ENCODE measurements at places on chromosomes 7 and 10. TPM values are rescaled to one million over a fixed set of nuclear protein-coding genes. Genes with fewer than 3 reads are reported as not detected.

DNA sequence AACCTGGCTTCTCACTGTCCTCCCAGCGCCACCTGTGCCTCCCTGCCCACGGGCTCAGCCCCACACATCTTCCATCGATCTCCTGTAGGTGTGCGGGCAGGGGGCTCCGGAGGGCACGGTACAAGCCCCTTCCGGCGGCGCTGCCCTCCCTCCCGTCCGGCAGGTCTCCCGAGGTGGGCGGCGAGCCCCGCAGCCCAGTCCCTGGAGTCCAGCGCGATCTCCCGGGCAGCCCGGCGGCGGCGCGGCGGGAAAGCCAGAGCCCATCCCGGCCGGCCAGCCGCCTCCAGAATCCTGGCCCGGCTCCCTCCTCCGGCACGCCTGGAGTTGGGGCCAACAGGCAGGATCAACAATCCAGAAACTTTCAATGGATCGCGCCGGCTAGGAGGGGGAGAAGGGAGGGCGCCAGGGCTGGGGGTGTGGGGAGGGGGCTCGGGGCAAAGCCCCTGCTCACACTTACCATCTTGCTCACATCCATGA lies 100.1 kb downstream of the HIP1 start:
- peak; percentile 47 for DNase-seq

GRCh38 chr10:51629934-51630639 lies 69.3 kb downstream of the CSTF2T start:
- DNase-seq: no peak

GRCh38 chr7:34507191-34507590 lies 150.8 kb upstream of the NPSR1 start:
- DNase-seq: no peak

GRCh38 chr7:45191396-45191795 lies 33.8 kb downstream of the RAMP3 start:
- peak; percentile 17 for DNase-seq

DNA sequence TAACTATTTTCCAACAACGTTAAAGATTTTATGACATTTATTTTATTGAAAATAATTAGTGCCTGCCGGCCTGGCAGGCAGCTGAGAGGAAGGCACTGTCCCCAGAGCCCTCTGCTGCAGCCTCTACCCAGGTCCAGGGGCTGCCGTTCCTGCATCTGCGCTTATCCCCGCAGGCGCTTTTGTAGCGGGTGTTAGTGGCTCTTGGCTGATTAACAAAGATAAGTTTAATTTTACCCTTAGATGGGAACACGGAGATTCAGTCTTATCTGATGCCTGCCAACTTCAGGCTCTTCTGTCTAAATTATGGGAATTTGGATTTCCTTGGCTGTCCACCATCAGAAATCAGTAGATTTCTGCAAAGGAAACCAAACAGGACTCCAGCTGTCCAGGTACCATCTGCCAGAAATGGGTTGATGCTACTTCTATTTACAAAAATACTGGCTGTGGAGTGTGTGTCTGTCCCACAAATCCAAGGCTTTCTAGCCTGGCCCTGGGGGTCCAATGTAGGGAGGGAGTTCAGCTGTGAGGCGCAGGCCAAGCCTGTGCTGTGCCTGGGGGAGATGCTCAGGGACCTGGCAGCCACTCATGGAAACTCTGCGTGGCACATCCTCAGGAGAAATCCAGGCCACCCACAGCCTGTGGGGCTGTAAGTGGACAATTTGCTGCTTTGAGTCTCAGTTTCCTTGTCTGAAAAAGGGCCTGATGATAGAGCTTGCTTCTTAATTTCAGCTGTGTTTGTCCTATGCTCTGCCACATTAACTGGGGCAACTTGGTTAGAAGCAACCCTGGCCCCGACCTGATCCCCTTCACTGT lies 62.0 kb upstream of the IGFBP3 start:
- DNase-seq: no peak

GRCh38 chr10:93652857-93653256 lies 40.5 kb downstream of the PDE6C start:
- DNase-seq: no peak

DNA sequence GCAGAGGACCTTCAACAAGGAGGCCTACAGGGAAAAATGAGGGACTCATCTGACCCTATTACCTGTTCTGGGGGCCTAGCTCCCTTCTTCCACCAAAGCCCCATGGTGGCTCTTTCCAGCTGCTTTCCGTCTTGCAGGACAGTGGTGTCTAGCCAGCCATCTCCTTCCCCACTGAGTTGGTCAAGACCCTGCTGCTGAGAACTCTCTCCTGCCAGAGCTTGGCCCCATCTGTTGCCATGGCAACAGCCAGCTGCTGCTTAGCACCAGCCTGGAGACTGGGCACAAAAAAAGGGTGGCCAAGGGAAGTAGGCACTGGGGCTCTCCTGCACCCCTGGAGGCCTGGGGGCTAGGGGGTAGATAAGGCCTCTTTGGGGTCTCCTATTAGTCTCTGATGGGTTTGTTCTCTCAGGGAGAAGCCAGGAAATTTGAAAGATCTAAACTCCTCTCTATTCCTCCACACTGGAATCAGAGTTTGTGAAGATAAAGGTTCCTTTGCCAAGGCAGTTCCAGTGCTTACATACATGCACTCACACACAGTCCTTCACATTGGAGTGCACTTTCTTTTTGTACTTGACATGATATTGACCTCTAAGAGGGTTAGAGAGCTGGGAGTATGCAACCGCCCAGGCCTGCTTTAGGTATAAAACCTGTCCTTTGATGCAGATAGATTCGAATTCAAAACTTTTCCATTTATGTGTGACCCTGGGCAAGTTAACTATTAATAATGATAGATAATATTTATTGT lies 15.8 kb downstream of the TSPAN33 start:
- DNase-seq: no peak

DNA sequence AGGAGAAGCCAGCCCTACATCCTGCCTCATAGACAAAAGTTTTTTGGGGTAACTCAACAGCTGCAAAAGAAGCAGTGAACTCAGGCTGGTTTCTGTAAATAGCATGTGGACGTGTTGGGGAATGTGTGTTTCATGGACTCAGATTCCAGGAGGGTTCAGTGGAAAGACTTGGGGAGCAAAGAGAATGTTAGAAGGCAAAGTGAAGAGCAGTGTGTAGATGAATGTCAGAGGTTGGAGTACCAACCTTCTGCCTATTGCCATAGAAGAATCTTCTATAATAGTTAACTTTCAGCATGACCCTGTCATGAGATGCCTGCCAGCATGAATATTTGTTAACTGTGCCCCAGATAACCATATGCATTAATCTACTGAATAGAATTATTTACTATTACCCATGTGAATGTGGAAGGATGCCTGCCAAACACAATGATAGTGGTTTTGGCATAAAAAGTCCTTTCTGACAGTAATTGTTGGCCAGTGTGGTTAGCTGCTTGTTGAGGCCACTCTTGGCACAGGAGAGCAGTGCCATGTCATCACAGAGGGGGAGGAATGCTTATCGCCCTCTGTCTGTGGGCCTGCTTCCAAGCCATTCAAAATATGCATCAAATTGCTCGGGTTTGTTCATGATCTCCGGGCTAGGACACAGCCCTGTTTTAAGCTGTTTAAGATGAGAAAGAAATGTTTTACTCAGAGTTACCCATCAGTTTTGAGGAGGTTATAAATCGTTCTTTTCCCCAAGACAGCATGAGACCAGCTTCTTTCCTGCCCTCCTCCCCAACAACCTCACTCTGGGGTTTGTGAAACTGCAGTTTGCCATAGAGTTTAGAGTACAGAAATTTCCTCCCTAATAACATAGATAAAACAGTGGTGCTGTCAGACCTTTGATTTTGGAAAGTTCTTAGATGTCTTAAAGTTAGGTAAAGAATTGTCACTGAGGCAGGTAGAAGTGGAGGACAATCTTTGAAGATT lies 165.3 kb downstream of the WNT2 start:
- peak; percentile 95 for DNase-seq

- no peak for DNase-seq
These were observed 48.0 kb downstream of the MALRD1 start for GRCh38 chr10:19096501-19097073.

DNA sequence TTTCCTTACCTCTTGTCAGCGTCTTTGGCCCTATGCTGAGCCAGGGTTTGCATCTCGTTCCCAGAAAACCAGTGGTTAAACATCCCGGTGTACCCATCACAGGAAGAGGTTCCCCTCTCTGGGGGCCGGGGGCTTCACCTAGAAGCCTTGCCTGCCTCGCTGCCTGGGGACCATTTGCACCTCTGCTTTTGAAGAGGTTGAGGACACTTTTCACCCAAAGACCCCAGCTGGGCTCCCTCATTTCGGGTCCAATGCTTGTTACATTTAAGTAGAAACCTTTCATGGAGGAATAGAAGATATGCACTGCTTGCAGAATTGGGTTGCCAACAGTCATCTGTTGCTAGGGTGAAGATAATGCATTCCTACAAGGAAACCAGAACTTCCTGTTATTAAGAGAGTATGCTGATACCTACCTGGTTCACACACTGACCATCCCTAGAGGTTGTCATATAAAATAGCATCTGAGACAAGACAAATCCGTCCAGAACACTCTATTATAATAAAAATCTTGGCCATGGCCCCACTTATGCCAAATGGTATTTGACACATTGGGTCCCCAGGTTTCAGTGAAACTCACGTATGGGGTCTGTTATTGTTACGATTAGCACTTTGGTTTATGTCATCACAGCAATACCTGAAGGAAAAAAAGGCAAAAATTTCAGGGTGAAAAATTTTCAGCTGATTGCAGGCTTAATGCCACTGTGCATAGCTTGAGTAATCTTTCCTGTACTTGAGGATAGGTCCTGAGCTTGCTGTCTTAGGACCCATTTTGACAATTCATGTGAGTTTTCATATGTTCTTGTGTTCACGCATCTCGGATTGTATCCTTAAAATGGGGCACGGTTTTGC lies 917 bp downstream of the ZNF365 start:
- no peak for DNase-seq

- no peak for DNase-seq
These were observed 152.3 kb downstream of the CELF2 start for GRCh38 chr10:11169976-11170375.

DNA sequence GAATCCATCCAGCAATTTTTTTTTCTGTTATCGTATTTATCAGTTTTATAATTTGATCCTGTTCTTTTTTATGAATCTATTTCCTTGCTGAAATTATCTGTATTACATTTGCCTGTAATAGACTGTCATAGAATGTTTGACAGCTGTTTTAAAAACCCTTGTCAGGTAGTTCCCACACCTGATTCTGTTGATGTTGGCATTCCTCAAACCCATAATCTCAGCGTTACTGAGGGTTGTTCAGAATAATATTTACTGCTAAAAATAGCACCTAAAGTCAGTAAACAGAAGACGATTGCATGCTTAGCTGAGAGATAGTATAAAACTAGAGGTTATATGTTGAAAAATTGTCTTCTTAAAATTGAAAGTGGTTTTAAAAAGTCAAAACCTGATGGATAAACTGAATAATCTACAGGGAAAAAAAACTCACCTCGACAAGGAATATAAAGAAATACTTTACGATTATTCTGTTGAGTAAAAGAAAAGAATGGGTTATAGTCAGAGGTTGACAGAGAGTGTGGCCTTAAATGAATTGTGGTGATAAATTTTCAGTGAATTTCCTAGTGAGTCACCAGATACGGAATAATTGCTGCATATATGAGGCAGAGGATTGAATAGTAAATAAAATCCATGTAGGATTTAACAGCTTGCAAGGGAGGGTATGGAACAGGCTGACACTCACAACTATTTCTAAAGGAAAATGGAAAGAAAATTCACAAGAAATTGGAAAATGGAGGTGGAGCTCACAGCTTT lies 824.1 kb upstream of the IGFBP3 start:
- DNase-seq: peak; percentile 52

GRCh38 chr7:116329686-116330503 lies 119.6 kb downstream of the TES start:
- no peak for DNase-seq

DNA sequence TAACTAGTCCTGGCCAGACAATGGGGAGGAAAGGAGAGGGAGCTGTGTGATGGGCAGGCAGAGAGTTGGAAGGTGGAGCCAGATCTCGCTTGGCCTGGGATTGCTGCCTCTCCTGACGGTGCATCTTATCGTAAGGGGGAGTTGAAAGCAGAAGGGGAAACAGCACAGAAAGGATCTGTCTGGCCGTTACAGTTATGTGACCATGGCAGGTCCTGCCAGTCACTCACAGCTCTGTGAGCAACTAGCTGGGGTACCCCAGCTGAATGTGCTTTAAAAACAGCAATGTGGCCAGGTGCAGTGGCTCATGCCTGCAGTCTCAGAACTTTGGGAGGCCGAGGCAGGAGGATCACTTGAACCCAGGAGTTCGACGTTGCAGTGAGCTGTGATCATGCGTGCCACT lies 8.1 kb downstream of the BLVRA start:
- no peak for DNase-seq

DNA sequence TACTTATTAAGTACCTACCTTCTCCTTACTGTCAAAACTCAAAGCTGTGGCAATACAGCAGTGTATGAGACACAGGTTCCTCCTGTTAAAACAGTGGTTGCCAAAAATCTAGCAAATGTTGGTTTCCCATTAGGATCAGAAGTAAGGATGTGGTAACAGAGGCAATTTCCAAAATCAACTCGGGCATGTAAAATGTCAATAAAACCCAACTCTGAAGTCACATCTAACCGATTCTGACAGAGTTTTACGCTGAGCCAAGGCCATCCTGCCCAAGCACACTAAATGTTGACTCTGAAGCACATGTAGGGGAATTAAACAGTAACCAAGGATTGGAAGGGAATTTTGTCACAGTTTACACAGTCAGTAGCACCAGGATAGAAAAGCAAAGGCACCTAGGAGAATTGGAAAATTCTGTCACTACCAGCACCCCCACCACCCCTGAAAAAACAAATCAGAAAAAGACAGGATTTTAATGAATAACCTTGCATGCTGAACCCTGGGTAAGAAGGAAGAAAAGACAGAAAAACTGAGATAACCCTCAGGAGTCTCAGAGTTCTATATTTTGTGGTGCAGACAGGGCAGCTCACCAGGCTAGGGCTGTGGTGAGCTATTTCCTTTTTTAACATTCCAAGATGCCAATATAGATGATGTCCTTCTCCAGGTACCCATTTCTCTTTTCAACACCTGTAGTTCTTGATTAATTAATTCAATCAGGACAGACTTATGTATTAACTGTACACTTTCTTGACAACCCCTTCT lies 119.5 kb downstream of the DOCK4 start:
- DNase-seq: no peak

DNA sequence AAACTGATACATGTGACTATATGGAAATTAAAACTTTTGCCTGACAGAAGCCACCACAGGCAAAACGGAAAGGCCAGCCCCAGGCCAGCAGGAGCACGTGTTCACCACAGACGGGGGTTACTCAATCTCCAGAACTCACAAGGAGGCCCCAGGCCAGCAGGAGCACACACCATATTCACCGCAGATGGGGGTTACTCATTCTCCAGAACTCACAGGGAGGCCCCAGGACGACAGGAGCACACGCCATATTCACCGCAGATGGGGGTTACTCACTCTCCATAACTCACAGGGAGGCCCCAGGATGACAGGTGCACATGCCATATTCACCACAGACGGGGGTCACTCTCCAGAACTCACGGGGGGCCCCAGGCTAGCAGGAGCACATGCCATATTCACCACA lies 61.5 kb downstream of the NKX6-2 start:
- DNase-seq: peak; percentile 87

GRCh38 chr10:77187376-77187999 lies 450.1 kb downstream of the KCNMA1 start:
- DNase-seq: peak; percentile 49

GRCh38 chr10:114308531-114309363 lies 69.7 kb downstream of the VWA2 start:
- peak; percentile 60 for DNase-seq

GRCh38 chr7:3192669-3193068 lies 108.4 kb upstream of the SDK1 start:
- no peak for DNase-seq

Gene ASAH2
- total RNA-seq: 0.39 TPM

Gene TAS2R3
- total RNA-seq: not detected

Gene HOXA13
- 2.3 TPM for total RNA-seq

Gene TRIP6
- total RNA-seq: 58.9 TPM

Gene KCNMA1
- total RNA-seq: 47.7 TPM

Gene FAM25G
- not detected for total RNA-seq

Gene SLC18A3
- not detected for total RNA-seq

Gene CDNF
- 0.29 TPM for total RNA-seq
